ENCODE measurements at places on chromosomes 5 and 9.

DNA sequence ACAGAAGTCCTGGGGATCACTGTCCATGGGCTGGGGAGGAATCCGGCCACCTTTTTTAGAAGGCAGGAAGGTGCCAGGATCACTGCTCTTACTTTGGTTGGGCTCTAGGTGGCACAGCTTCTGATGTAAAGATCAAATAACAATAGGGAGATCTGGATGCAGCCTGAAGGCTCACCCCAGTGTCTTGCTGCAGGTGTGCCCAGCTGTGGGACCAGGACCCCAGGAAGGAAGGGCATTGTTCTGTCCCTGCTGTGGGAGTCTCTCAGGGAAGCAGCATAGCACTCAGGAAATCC is 69.6 kb downstream of the DAB2IP start:
- DNase-seq = no peak

DNA sequence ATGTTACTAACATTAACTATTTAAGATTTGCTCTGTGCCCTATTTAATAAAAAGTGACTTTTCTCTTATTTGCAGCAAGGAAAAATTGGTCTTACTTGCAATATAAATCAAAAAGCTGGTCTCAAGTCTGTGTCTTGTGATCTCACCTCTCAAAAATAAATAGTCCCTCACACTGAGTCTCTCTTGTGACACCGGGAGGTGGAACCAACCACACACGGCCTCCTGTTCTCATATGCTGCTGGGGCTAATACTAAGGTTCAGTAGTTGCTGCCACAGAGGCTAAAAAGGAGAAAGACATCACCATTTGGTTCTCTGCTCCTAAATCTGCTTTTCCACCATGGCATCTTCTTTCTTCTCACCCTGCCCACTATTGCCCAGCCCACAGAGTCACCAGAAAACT is 175.8 kb upstream of the FTMT start:
- DNase-seq = no peak

GRCh38 chr5:41736641-41737040 is 133.6 kb downstream of the OXCT1 start:
- DNase-seq = no peak

DNA sequence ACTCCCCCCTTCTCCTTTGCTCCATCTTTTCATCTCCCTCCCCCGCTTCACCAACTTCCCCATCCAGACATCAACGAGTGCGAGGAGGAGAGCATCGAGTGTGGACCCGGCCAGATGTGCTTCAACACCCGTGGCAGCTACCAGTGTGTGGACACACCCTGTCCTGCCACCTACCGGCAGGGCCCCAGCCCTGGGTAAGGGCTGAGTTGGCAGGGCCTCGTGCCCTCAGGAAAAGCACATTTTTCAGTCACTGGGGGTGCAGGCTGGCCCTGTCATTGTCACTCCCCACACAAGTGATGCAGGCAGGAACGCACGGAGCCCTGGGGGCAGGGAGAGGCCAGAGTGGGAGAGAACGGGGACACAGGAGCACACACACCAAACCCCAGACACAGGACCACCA is 12.4 kb upstream of the ASS1 start:
- DNase-seq = no peak

DNA sequence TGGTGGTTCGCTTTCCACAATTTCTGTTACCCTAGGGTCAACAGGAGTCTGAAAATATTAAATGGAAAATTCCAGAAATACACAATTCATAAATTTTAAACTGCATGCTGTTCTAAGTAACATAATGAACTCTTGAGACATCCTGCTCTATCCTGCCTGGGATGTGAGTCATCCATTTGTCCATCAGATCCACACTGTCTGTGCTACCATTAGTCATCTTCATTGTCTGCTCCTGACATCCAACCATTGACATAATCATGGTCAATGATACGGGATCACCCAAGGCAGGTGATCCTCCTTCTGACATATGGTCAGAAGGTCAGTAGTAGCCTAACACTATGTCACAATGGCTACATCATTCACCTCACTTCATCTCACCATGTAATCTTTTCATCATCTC is 276.7 kb upstream of the KIF2A start:
- no peak for DNase-seq

GRCh38 chr9:17990602-17991001 is 411.7 kb downstream of the SH3GL2 start:
- no peak for DNase-seq

GRCh38 chr5:81834021-81834660 is 83.2 kb upstream of the SSBP2 start:
- no peak for DNase-seq

- DNase-seq = no peak
These were observed 124.9 kb downstream of the MRPS30 start for GRCh38 chr5:44933686-44934085.

- no peak for DNase-seq
These were observed 26.9 kb downstream of the KLHL3 start for GRCh38 chr5:137708796-137709559.

GRCh38 chr5:160452036-160452435 is 30.4 kb downstream of the PTTG1 start:
- no peak for DNase-seq

DNA sequence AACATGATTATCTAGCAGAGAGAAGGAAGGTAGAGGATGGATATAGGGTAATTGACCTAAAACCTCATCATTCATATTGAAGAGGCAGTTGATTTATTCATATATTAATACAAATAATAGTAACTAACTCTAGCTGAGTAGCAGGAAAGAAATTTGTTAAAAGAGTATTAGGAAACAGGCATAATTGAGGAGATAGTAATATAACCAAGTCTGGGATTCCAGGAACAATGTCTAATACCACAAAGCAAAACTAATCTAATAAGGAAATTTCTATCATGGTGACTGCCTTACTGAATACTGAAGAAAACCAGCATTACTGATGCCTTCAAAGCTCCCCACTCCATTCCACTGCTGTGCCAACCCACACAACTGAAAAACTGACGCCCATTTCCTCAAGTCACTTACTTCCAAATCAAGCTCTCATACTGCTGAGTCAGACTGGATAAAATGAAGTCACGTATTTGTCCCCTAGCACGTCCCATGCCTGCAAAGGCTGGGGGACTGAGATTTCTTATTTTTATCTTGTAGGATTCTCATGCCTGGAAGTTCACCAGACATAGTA is 153.9 kb downstream of the SMC2 start:
- no peak for DNase-seq

- no peak for DNase-seq
These were observed 270.9 kb upstream of the IL12B start for GRCh38 chr5:159601216-159601615.

DNA sequence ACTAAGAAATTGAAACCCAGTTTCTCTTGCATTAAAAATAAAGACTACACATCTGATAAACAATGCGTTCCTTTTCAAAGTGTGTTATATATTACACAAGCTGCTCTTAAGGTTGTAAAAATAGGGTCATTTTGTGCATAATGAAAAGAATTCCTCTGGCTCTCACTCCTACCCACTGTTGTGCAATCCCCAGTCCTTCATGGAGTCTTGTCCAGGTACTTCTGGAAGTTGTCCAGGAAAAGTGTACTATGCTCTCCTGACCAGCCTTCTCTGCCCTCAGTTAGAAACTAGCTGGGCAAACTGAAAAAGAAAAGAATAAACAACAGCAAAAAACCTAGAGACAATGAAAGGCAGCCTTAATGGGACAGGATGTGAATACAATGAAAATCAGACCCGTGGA is 345.5 kb upstream of the PAPPA start:
- DNase-seq = no peak

- DNase-seq = no peak
These were observed 311.8 kb upstream of the DMRT1 start for GRCh38 chr9:529731-530130.

DNA sequence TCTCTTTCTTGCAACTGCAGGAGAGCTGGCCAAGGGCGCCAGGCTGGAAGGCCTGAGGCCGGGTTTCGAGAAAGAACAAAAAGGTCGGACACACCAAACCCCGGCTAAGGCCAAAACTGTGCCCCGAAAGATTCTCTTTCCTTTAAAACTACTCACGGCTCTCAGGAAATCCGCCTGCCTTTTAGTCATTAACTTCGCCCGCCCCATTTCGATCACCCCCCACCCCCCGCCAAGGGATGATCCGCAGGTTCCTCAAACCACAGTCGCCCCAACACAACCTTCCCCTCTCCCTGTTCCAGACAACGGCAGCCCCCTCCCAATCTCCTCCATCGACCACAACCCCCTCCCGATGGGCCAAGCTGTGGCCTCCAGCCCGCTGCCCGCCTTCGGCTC is 536 bp downstream of the FEM1C start:
- no peak for DNase-seq

- DNase-seq = no peak
These were observed 26.8 kb downstream of the CEP78 start for GRCh38 chr9:78262655-78263054.

GRCh38 chr5:13932011-13932410 is 12.5 kb downstream of the DNAH5 start:
- DNase-seq = no peak

DNA sequence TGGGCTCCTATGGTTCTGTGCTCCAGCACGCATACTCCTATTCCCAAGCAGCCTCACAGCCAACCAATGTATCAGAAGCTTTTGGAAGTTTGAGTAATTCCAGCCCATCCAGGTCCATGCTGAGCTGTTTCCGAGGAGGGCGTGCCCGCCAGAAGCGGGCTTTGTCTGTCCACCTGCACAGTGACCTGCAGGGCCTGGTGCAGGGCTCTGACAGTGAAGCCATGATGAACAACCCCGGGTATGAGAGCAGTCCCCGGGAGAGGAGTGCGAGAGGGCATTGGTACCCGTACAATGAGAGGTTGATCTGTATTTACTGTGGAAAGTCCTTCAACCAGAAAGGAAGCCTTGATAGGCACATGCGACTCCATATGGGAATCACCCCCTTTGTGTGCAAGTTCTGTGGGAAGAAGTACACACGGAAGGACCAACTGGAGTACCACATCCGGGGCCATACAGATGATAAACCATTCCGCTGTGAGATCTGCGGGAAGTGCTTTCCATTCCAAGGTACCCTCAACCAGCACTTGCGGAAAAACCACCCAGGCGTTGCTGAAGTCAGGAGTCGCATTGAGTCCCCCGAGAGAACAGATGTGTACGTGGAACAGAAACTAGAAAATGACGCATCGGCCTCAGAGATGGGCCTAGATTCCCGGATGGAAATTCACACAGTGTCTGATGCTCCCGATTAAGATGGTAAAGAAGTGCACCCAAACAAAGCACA is 19.9 kb downstream of the ZBTB34 start:
- no peak for DNase-seq

GRCh38 chr5:74530326-74531050 is 110.0 kb downstream of the ENC1 start:
- no peak for DNase-seq

DNA sequence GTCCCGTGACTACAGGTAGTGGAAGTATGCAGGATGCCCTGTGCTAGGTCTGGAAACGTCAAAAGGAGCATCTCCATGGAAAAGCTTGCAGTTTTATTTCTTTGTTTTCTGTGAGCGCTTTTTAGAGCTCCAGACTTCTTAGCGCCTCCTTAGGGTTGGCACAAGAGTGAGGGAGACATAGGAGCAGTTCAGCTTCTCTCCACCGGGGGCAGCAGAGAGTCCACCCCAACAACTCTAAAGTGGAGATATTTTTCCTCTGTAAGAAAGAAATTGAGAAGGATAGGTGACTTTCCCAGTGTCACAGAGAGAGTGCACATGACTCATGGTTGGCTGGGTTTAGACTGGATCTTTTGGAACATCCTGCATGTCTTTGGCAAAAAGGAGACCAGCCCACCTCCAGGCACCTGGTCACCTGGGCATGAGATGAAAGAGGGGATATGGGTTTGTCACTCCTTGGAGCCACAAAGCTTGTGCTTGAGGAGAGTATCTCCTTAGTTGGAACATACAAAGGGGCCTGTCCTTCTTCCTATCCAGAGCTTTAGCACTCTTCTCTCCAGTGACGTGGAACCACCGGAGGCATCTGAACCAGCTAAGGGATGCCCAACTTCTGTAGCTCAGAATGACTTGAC is 637.7 kb downstream of the SEMA5A start:
- no peak for DNase-seq

DNA sequence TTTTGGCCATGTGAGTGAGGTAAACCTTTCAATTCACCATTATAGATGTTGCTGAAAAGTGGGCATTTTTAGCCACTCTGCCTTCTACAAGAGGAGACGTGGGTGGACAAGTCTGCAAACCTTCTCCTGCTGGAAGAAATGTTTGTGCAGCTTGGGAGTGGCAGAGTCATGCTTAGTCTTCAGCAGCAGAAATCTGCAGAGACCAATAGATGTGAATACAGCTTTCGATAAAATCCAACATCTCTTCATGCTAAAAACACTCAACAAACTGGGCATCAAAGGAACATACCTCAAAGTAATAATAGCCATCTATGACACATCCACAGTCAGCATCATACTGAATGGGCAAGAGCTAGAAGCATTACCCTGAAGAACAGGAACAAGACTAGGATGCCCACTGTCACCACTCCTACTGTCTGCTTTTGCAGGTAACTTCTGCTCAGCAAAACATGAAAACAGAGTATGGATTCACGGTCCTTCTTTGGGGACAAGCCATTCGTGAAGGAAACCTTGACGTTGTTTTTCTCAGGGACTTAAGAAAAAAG is 91.3 kb downstream of the RALGPS1 start:
- no peak for DNase-seq

DNA sequence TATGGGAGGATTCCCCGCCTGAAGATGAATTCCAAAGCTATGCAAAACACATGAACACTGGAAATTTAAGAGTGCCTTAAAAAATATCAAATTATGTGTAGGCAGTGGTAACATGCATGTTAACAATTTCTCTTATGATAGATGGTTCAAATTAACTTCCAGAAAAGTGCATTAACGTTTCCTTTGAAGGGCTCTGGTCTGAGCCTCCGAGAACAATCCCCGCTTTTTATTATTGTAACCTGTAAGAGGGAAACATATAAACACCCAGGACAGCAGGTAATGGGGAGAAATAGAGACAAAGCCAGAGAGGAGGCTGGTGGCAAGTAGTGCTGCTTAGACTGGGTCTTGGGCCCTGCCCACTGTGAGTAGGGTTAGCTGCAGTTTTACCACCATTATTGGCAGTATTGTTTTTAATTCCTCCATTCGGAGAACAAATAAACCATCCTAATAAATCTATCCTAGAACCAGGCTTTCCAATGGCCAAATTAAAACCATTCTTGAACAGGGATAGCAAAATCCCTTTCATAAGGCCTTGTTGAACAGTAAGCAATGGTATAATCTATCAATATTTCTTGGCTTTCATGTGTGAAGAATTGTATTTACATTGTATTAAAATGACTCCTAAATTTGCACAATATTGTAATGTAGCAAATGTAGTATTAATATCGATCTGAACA is 6.3 kb downstream of the NR2F1 start:
- DNase-seq = no peak

DNA sequence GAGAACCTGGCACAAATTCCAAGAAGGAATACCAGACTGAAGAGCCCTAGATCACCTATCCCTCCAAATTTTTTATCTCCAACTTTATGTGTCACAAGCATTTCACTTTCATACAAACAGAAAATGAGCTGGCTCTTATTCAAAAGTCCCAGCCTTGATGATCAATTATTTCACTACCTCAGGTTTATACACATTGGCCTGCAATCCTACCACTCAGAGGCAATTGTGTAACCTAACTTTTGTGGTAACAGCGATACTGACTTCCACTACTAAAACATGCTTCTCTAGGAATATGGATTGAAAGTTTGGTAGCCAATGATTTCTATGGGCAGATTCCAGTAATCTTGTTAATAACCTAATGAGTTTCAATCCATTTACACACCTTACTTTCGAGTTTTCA is 10.5 kb downstream of the RNF38 start:
- no peak for DNase-seq
